ENCODE measurements at places on chromosomes 12 and 14. TPM values are rescaled to one million over a fixed set of nuclear protein-coding genes. Genes with fewer than 3 reads are reported as not detected.

The OR6C65 gene
- not detected for total RNA-seq

The NELL2 gene
- 0.55 TPM for total RNA-seq

The PPP4R4 gene
- total RNA-seq = 3.2 TPM

The ANKS1B gene
- total RNA-seq = 1.2 TPM

The NFATC4 gene
- total RNA-seq = 76.2 TPM
